ENCODE measurements at places on chromosomes 3 and 15. TPM values are rescaled to one million over a fixed set of nuclear protein-coding genes. Genes with fewer than 3 reads are reported as not detected.

DNA sequence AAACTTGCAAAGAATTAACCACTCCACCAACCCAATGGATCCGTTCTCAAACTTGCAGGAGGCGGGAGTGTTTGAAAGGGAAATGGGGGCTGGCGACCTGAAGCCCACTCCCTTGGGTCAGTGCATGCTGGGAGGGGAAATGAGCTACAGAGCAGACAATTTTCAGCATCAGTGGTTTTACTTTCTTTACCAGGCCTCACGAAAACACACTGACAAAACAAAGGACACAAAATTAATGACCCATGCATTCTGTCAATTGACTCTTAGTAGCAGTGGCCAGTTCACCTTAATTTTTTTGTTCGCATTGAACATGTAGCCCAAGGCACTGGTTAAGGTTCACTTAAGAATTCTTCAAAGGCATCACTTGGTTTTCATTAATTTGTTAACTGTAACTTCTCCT is 413.5 kb downstream of the MECOM start:
- no peak for DNase-seq

DNA sequence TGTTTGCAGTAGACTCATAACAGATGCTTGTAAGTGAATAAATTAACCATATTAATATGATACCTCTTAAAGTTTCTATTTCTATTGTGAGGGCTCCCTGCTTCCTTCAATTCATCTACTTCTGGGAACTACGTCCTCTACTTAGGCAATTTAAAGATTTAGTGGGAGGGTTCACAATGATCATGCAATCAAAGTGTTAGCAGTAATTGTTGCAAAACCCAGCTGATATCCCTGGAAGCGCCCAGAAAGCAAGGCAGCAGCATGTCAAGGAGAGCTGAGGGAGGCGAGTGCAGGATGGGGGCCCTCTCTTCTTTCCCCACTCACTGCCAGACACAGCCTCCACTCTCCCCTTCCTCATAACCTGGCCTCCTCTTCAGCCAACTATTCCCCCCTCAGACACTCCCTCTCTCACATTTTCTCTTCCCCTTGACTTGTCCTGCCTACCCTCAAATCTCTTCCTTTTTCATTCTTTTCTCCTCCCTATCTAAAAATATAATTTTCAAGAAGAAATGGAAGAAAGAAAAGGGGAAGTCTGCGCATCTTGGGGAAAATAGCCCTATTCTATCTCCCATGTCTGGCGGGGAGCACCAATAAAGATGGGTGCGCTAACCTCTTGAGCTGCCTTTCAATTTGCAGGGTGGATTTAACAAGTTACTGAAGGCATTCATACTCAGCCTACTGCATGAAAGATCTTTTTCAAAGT is 6.6 kb downstream of the TMEM212 start:
- no peak for DNase-seq

DNA sequence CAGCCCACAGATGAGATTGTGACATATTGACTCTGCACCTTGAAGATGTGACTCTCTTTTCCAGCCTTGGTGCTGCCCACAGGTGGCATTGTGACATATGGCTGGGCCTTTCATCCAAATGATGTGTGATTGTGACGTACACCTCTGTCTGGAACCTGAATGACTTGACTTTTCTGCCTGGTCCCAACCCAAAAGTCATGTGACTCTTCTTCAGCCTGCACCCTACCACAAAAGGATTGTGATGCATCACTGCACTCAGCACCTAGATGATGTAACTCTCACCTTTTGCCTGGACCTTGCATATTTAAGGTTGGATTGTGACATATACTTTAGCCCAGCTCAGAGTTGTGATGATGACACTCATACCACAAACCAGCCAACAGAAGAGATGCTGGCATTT is 204.5 kb downstream of the OCA2 start:
- DNase-seq = no peak

DNA sequence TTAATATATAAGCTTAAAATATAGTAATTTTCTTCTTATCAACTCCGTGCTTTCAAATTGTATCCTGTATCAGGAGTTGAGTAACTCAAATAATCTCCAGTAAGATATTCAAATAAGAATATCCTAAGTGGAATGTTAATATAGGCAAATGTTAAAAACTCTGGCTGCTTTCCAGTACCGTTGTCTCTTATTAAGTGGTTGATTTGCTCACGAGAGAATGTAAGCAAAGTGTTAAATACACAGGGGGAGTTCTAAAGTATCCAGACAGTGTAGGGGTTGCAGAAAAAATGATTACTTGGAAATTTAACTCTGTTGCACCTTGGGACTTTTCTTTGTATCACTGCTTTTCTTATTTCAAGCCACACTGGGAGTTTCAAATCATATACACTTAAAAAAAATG is 478.9 kb upstream of the TBL1XR1 start:
- DNase-seq = no peak

GRCh38 chr15:80179025-80179759 is 26.4 kb downstream of the FAH start:
- DNase-seq = peak; percentile 98

DNA sequence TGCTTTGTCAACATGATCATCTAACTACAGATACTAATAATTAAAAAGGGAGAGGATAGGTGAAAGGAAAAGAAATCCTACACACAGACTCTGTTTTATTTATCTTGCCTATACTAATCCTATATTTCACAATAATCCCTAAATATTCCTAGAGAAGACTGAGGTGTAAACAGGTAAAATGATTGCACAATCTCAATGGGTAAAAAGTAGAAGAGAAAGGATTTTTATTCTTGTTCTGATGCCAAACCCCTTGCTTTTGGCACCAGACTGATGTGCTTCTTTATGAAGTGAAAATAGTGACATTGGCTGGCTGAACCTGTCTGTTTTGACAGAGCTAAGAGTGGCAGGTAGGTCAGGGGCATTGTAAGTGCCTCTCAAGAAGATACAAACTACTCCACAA is 101.9 kb upstream of the ZPLD1 start:
- DNase-seq = no peak

- no peak for DNase-seq
Measured at GRCh38 chr15:70264738-70265465, 167.2 kb upstream of the TLE3 start.

DNA sequence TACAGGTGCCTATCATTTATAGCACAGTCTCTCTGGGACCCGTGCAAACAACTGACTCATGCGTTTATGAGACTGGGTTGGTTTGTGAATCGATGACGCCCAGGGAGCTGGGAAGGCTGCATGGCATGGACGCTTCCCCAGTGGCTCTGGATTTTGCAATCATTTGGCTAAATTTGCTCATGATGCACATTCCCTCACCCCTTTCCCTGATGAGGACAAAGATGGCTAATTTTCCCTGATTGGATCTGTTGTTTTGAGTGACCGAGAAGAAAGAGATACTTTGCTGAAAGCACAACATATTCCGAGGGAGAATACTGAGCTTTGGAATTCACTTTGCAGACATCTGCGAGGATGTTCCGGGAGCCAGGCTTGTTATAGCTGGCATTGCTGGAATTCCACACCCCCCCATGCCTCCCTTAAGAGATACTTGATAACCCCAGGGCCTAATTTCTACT is 51.1 kb downstream of the CGNL1 start:
- DNase-seq = no peak

- DNase-seq = no peak
Measured at GRCh38 chr15:101314336-101315125, 19.5 kb upstream of the SNRPA1 start.

DNA sequence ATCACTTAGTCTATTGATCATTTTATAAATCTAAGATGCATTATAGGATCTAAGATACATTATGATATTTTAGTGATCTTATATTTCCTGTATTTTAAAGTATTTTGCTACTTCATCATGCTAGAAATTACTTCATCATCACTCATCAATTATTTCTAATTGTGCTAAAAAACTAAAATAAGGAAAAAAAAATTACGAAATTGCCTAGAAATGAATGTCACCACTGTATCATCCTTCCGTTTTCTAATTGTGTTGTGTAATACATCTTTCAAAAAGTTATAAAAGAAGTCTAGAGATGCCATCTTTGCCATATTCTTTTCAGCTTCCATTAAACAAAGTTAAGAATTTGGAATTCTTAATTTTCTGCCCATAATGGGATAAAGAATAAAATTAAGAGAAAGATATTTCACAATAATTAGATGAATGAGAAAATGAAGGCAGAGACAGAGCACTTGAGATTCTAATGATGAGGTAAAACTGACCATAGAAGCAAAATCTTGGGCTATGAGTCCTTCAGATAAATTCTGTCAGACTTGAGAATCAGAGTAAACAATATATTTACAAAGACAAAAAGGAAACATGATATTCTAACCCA is 48.8 kb downstream of the ALDH1A2 start:
- no peak for DNase-seq

The KLF15 gene
- polyA plus RNA-seq = 0.24 TPM

The RAB43 gene
- polyA plus RNA-seq = 15.7 TPM

The CCR8 gene
- not detected for polyA plus RNA-seq

Measured in IMR-90 (cell line).